ENCODE measurements at places on chromosomes 4 and X.

GRCh38 chrX:123685232-123685631, 47.6 kb downstream of the THOC2 start:
- no peak for DNase-seq

- no peak for DNase-seq
Measured at GRCh38 chrX:137052643-137053235, 18.9 kb upstream of the GPR101 start.

DNA sequence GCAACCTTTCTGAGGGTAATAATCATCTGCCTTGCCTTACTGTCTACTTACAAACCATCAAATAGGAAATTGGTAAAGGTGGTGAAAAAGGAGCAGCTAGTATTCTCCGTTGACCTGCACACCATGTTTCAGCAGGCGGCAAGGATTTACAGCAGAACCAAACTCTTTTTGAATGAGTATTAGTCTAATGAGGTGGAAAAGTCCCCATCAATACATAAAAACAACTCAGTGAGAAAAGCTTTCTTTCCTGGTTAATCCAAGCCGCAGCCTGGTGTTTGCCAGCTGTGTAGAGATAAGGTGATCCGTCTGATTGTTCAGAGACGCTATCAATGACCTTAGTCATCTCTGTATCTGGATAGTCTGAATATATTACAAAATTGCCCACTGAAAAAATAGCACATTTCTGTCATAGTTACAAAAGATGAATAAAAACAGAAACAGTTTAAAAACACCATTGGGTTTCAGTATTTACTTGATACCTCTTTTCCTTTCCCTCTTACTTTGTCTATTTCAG, 110.4 kb upstream of the TBC1D9 start:
- no peak for DNase-seq

GRCh38 chr4:3026540-3026939, 47.8 kb downstream of the HTT-AS start:
- DNase-seq, result no peak

DNA sequence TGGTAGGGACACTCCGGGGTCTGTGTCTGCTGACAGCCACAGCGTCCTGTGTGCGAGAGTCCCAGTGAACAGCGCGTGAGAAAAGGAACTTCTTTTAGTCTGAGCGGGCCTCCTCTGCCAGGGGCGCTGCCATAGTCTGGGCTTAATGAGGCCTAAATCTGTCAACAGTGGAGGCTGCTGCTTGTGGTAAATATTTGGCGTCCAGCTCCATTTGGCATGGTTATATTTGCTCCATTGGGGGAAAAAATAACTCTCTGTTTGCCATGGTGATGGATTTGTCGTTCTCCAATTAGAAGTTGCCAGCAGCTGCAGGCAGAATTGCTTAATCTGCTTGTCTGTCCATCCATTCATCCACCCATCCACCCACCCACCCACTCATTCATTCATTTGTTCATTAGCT, 71.4 kb upstream of the PSAPL1 start:
- DNase-seq, result no peak

- no peak for DNase-seq
Measured at GRCh38 chr4:167234316-167234881, at the start of gene SPOCK3. TSS of gene SPOCK3 (minus strand) at chr4:167234494.

- DNase-seq, result no peak
Measured at GRCh38 chr4:141390571-141390970, 169.9 kb downstream of the ZNF330 start.

- no peak for DNase-seq
Measured at GRCh38 chr4:81084634-81085033, 54.1 kb downstream of the BMP3 start.

- no peak for DNase-seq
Measured at GRCh38 chr4:114146947-114147618, 167.6 kb upstream of the ARSJ start.

- DNase-seq, result no peak
Measured at GRCh38 chr4:24582235-24582832, 2.0 kb downstream of the DHX15 start.

DNA sequence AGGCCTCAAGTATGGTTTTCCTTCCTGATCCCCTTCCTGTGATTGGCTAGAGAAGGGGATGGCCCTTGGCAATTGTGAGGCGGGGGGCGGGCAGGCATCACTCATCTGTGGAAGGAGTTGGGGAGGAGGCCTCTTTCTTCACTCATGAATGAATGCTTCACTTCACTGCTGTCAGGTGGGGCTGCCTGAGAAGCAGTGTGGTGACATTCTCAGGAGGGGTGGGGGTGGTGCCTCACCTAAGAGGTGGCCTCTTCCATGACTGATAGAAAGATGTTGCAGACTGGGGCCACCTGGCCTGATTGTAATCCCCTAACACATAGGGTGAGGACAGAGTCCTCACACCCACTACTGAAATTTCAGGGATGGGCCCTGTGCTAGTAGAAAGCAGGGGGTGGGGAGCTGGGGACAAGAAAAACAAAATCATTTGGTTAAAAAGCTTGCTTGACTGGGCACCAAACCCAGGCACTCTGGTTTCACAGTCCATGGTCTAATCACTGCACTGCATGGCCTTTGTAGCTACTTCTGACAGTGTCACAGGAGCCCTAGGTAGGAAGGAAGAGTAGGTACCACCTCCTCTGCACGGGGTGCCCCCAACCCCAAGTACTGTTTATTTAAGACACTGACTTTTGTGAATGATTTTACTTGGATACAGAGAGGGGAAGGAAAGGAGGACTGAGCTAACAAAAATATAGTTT, 5.6 kb upstream of the HOPX start:
- DNase-seq, result no peak

GRCh38 chr4:47073647-47074046, 42.3 kb downstream of the GABRB1 start:
- DNase-seq, result no peak

DNA sequence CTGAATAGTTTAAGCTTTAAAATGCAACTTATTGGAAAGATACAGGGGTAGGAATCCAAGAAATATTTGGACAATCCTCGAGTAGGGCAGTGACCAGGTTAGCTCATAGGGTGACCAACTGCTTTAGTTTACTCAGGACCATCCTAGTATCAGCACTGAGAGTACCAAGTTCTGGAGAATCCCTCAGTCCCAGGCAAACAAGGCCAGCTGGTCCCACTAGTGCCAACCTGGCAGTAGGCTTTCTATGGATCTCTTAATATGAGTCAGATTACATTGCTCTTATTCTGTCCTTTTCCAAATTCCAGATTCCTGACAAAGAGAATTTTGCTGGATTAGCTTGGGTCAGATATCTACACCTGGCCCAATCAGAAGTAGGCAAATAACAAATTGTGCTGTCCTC, 493.7 kb downstream of the KCNIP4 start:
- DNase-seq, result no peak

GRCh38 chr4:86603311-86603885, 9.3 kb downstream of the PTPN13 start:
- no peak for DNase-seq

DNA sequence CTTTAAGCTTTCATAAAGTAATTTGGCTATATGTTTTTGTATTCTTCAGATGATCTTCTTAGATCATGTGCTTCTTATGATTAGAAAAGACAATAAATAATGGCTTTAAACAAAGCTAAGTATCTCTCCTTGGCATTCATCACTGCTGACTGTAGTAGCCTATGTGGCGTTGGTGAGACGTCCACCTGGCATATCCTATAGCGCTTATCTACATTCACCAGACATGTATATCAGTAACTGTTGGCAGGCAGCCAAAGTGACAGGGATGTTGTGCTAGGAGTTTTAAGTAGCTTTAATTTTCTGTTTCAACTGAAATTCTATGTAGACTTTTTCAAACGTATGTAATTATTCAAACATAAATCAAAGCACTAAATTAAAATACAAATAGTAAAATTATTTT, 276.4 kb downstream of the IL15 start:
- no peak for DNase-seq

DNA sequence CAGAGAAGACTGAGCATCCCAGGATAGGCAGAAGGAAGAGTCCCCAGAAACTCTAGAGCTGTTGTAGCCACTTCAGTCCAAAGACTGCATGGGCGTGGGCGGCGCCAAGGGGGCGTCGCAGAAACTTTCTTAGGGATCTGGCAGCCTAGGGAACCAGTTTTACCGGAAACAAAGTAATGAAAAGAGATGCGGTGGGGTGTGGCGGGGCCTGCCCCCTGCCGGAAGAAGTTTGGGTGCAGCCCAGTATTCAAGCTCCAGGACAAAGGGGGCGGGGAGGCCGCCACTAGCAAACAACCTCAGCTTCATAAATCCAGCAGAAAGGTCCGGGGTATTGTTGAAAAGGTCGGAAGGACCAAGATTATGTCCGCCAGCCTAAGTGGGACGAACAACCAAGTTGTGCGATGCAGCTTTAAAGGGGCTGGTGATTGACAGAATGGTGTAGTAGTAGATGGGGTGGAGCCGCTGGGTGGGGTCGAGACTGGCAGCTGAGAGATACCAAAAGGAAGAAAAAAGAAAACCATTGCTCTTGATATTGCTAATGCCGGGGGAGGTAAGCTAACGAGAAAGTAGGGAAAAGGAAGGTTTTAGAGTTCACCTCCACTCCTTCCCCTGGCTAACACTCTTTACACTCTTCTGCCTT, 190.5 kb downstream of the RRAGB start:
- DNase-seq, result peak; percentile 77

DNA sequence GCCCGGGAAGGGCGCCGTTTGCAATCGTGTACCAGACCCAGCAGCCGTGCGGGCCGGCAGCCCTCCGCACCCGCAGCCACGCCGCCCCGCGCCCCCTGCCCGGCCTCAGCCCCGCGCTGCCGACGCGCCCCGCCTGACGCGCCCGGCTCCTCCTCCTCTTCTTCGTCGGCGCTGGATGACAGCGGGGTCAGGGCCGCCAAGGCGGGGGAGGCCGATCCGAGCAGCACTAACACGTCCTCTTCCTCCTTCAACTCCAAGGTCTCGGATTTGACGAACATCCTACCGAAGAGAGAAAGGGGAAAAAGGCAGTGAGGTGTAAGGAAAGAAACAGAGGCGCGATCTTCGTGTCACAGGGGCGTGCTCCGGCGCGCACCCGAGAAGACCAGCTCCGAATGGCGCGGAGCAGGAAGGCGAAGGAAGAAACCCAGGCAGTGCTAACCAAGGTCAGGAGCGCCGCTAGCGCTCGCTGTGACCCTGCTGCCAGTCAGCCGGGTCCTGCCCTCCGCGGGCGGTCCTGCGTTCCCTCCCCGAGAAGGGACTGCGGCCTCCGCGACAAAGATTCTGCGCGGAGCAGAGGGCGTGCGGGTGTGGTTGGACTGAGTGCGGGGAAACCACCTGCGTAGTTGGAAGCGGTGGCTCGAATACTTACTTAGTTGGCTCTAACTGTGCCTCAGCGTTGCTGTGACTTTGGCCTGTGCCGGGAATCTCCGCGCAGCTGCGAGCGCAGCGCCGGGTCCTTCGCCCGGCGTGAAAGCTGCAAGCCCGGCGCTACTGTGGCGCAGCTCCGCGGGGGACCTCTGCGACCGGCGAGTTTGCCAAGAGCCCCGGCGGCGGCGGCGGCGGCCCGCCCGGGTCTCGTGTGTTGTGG, 548 bp downstream of the NEUROG2 start:
- peak; percentile 34 for DNase-seq

- DNase-seq, result no peak
Measured at GRCh38 chr4:137635108-137635507, 102.8 kb upstream of the PCDH18 start.

GRCh38 chr4:128550060-128550459, 259.4 kb upstream of the JADE1 start:
- DNase-seq, result no peak

- DNase-seq, result no peak
Measured at GRCh38 chr4:2771264-2771663, 15.1 kb upstream of the TNIP2 start.

DNA sequence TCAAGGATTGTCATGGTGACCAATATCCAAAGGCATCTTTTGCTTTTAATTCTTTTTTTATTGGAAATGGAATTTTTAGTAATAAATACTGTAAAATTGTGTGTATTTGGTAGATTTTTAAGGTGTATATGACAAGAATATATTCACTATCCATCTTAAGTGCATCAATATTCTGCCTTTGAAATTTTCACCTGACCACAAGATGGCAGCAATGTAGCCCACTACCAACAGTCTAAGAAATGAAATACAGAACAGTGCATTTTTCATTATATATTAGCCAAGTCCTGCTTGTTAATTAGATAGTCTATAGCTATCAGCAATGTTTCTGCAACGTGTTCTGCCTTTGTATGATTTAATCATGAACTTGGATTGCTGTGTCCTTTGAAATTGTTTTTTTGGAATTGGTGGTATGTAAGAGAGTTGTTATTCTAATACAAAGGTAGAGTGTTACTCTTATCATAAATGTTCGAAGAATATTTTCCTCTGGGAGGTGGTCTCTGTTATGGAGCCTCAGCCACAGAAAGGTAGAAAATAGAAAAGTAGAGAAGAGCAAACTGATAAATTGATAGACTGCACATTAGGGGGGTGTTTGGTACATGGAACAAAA, 38.2 kb downstream of the HPGDS start:
- no peak for DNase-seq

DNA sequence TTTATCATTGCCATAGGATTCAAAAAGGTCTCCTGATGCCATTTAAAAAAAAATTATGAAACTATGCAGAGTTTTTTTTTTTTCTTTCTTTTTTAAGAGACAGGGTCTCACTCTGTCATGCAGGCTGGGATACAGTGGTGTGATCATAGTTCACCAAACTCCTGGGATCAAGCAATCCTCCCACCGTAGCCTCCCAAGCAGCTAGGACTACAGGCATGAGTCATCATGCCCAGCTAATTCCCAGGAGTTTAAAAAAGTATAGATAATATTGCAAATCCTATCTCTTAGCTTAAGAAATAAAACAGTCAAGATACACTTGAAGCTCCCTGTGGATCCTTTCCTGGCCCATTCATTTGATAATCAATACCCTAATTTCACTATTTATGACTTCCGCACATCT, 58.6 kb upstream of the PRSS48 start:
- no peak for DNase-seq

DNA sequence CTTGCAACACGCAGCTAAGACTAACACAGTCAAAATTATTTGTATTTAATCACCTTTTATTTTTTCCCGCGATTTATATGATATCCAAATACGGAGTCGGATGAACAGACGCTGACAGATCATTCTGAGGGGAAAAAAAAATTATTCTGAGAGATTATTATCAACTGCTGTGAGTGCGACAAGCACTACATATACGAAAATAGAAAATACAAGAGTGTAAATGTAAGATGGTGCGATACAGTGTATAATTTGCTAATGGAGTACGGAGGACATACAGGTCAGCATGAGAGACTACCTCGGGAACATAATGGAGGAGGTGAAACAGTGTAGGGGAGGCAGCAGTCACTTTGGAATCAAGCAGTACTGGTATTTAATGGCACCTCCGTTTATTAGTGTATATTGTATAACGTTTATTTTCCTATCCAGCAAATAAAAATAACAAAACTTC, 2.8 kb upstream of the LIN54 start:
- DNase-seq, result no peak

DNA sequence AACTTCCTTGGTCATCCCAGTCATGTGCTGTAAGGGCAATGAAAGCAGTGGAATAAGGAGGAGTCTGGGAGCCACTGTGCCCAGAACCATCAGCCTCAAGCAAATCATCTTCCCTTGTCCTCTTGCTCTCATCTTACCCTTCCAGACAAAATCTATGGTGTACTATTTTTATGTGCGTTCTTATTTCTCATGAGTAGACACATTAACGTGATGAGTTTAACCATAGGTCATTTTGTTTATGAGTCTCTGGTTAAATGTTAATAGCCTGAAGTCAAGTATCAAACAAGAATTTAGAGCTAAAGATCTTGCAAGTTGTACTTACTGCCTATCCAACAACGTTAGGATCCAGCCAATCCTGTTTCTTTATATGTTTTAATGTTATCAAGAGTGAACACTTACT, 495.3 kb downstream of the SPRY1 start:
- DNase-seq, result no peak
